ENCODE measurements at places on chromosomes 16 and 17. TPM values are rescaled to one million over a fixed set of nuclear protein-coding genes. Genes with fewer than 3 reads are reported as not detected.

- DNase-seq: no peak
These were observed 1.1 kb upstream of the PIGS start for GRCh38 chr17:28572259-28573039.

DNA sequence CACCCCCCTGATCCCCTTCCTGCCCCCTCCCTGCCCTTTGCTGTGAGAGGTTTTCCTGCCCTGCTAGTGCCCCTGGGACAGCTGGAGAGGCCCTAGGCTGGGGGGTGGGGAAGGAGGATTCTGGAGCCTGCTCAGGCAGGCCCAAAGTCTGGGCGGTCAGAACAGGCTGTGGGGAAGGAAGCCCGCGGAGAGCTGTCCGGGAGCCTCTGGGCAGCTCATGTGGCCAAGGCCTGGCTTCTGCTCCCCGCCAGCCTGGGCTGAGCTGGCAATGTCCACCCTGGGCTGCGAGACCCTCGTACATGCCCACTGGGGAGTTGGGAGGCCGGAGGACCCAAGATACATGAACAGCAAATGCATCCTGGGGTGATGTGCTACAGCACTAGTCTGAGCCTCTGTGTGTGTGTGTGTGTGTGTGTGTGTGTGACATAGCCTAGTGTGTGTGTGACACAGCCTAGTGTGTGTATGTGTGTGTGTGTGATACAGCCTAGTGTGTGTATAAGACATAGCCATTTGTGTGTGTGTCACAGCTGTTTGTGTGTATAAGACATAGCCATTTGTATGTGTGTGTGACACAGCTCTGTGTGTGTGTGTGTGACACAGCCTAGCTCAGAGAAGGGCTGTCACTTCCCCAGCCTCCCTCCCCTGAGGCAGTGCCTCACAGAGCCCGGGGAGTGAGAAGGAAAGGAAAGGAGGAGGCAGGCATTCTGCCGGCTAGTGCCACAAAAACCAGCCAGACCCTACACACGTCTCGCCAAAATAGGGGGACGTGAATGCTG, 201.4 kb upstream of the CIBAR2 start:
- DNase-seq: no peak

Gene CRYBA1
- not detected for total RNA-seq

DNA sequence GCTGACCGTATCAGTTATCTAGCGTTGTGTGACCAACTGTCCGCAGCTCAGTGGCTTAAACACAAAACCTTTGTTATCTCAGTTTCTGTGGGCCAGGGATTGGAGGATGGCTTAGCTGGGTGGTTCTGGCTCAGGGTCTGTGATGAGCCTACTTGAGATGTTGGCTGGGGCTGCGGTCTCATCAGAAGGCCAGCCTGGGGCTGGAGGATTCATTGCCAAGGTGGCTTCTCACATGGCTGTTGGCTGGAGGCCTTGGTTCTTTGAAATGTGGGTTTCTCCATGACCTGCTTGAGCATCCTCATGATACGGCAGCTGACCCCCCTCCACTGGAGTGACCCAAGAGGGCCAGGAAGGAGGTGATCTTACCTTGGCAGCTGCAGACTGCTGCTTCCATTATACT, 16.7 kb downstream of the GSE1 start:
- DNase-seq: no peak

Gene C16orf96
- total RNA-seq: 0.24 TPM

DNA sequence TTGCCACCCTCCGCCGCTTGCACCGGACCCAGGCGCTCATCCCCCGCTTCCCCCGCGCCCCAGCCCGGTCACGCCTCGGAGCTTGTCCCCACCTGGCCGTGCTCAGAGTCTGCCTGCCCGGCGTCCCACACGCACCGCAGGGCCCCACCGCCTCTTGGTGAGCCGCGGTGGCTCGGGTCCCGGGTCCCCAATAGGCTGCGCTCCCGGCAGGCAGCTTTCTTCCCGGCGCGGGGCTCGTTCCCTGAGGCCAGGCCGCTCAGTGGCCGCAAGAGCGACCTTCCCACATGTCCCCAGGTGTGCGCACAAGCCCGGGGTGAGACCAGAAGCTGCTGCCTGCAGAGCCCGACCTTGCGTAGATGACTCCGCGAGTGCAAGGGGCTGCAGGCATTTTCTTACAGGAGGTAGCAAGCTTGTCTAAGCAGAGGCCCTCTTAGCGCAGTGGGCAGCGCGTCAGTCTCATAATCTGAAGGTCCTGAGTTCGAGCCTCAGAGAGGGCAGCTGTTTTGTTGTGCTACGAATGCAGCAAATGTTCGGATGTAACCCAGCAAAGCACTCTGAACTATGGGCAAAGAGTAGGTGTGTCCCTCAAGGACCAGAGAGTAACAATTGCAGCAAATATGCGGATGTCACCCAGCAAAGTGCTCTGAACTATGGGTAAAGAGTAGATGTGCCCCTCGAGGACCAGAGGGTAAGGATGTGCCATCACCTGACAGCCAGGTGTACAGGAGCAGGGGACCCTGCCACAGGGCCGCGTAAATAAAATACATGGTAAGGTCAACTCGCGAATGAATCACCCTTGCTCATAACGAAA, 15.6 kb downstream of the TLE7 start:
- DNase-seq: no peak

DNA sequence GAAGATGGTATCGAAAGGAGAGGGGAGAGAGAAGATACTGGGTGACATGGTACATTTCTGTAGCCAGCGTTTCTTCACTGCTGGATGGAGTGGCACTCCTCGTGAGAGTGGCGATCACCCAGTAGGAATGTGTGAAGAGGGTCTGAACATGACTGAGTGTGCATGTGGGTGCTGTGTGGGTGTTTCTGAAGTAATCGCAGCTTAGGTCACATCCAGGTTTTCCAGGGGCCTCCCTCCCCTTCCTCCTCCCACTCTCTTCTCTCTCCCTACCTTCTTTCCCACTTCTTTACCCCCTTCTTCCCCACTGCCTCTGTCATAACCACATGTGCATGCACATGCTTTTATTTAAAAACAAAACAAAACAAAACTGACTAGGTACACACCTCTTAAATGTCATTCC, 1.8 kb downstream of the CLEC3A start:
- DNase-seq: no peak

Gene CCDC78
- total RNA-seq: 0.56 TPM

DNA sequence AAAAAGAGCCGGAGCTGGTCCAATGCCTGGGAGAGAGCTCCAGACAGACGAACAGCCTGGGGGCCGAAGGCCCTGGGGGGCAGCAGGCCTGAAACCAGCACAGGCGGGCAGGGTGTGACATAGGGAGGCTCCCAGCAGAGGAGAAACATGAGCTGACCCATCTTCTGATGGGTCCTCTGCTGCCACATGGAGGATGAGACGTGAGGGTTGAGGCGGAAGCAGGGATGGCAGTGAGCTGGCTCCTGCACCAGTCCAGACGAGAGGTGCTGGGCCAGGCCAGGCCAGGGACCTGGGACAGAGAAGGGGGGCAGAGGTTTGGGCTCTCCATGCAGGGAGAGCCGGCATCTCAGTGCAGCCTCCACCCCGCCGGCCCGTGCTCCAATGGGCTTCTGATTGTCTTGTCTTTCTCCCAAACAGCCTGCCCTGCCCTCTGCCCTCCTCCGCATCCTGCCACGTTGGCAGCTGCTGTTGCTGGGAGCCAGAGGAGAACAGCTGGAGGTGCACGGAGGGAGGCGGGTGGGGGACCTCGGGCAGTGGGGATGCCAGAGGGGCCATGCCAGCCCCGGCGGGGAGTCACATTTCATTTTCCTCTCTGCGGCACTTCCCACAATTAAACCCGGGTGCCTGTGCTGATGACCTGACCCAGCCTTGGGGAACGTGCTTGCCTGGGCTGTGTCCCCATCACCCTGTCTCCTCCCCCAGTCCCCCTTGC, 139.1 kb upstream of the GSE1 start:
- DNase-seq: no peak

Gene ARL5C
- total RNA-seq: not detected

Gene MYADML2
- 0.55 TPM for total RNA-seq

DNA sequence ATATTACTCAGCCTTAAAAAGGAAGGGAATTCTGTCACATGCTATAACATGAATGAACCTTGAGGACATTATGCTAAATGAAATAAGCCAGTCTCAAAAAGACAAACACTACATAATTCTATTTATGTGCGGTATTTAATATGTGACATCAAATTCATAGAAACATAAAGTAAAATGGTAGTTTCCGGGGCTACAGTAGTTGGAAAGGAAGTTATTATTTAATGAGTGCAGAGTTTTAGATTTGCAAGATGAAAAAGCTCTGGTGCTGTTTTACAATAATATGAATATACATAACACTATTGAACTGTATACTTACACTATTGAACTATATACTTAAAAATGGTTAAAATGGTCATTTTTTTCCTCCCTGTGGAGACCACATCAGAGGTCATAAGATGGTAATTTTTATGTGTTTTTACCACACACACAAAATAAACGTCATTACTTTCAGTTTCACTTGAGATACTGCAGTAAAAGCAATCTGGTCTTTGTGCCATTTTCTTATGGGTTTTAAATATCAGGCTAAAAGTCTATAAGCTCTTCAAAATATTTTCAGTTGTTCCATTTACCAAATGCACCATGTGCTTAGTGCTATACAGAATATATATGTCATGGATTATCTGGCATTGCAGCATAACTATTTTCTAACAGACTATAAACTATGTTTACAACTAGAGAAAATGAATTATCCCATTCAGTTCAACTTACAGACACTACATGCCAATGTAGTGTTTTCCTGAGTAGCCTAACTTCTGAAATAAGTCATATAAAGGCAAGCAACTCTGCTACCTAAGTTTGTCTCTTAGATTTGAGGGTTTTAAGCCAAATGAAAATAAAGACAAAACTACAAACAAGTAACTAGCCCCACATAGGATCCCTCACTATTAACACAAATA, 90.9 kb downstream of the SPAG9 start:
- DNase-seq: no peak

DNA sequence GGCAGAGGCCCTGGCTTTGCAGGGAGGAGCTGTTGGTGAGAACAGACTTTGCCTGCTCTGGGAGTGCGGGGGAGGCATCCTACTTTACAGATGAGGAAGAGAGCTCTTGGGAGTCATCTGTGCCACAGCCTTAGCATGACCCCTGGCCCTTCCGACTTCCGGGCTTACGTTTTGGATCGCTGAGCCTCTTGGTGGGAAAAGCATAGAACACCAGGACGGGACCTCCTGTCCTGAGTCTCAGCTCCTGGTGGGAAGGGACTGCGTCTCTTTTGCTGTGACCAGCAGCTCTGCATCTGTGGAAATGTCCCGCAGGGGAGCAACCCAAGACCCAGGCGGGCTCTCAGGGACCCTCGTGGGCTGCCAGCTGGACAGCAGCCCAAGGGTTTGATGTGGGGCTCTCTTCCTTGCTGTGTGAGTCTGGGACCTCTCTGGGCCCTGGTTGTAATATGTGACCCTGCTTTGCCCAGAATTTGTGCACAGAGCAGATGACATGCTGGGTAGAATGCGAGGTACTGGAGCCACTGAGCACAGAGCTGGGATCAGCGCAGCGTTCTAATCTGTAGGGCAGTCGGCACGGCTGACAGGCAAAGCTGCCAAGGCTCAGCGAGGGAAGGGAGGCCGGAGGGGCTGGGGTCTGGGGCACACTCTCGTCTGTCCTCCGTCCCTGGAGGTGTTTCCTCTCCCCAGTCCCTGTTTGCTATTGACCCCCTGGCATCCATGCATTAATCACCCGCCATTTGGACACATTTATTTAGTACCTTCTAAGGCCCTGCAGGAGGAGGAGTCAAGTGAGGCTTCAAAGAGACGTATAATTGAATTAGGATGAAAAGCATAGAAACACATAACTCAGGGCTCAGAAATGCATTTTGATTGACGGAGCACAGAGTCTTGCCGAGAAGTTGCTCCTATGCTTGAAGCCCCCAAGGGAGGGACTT, 64.0 kb downstream of the NT5M start:
- no peak for DNase-seq

DNA sequence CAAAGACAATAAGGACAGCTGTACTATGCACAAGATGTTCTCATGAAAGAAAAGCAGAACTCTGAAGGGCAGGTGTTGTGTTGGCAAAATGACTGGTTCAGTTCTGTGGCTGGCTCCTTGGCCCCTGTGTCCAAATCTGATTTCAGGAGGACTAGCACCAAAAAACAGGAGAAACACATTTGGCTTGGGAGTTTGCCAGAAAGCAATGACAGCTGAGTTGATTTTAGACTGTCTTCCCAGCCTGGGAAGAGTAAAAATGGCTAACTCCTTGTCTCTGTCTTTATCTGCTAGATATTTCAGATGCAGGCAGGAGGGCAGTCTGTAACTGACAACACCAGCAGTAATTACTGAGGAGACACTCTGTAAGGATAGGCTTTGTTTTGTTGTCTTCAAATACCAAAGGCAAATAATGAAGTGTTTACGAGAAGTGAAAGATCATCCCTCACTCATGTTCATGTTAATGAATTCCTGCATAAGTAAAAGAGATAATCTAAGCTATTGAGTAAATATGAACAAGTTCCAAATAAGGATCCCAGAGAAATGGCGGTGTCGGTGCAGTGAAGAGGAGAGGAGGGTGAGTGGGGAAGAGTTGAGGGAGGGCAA, 989.0 kb downstream of the CDH11 start:
- DNase-seq: no peak

GRCh38 chr16:85898521-85899442, at the start of gene IRF8:
Gene IRF8 (plus strand): TSS chr16:85899162. CDS start chr16:85903016, 3,854 bp downstream.
- DNase-seq: peak; percentile 72

- no peak for DNase-seq
These were observed 1.0 kb upstream of the ANTKMT start for GRCh38 chr16:719815-720446.

- DNase-seq: peak; percentile 55
These were observed 18.6 kb downstream of the CD300LB start for GRCh38 chr17:74512624-74513091.

Gene CTRB2
- total RNA-seq: not detected

DNA sequence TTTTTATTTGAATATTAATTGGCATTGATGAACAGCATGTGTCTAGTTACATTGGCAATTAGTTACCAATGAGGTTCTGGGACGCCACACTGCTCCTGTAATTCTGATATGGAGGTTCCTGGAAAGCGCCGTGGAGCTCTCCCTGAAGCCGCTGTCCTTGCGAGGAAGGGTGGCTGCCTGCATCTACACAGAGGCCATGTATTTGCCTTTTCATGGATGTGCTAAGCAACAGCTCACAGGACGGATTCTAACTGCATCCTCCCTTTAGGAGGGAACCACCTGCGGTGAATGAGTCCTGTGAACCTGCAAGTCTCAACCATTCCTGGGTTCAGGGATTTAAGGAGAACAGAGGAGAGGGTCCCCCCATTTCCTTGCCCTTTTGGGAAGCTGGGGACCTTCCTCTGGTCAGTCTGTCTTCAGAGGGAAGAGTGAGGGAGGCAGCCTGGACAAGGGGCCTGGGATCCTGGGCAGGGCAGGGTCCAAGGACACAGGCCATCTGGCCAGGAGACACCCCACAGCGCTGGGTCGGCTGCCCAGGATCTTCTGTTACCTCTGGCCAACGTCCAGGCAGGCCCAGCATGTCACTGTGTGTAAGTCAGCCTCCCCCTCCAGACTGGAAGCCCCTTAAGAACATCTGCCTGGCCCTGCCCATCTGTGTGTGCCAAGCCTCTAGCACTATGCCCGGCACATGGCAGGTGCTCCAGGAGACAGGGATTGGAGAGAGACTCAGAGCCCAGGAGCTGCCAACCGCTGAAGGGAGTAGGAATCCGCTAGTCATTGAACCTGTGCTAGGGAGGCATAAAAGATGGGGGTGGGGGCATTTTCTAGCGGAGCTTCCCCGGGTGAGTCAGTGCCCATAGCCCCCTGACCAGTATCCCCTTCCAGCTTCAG, 314.1 kb upstream of the TNRC6C start:
- DNase-seq: no peak
